ENCODE measurements at places on chromosomes 16 and 17. TPM values are rescaled to one million over a fixed set of nuclear protein-coding genes. Genes with fewer than 3 reads are reported as not detected.

DNA sequence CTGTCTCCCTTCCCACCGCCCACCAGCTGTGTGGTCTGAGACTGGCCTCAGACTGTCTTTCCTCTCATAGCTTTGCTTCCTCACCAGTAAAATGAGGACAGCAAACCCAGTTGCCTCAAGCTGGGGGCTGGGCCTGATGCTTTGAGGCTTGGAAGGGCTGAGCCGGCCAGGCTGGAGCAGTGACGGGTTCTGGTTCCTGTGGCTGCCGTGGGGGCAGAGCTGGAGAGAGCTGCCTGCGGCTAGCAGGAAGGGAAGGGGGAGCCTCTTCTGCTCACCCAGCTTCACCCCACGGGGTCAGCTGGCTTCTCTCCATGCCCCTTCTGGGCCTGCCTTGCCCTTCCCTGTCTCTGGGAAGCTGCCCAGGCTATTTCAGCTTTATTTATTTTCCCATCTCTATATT is 23.7 kb downstream of the LASP1 start:
- H3K27me3 ChIP-seq, result no peaks in the 10 kb centered on the region
- peaks cover 43% of the 10 kb centered on the region for H3K36me3 ChIP-seq
- H3K4me3 ChIP-seq, result no peak overlapping the region
- H3K4me1 ChIP-seq, result peaks cover 90% of the 10 kb centered on the region
- peak; percentile 28 for DNase-seq

DNA sequence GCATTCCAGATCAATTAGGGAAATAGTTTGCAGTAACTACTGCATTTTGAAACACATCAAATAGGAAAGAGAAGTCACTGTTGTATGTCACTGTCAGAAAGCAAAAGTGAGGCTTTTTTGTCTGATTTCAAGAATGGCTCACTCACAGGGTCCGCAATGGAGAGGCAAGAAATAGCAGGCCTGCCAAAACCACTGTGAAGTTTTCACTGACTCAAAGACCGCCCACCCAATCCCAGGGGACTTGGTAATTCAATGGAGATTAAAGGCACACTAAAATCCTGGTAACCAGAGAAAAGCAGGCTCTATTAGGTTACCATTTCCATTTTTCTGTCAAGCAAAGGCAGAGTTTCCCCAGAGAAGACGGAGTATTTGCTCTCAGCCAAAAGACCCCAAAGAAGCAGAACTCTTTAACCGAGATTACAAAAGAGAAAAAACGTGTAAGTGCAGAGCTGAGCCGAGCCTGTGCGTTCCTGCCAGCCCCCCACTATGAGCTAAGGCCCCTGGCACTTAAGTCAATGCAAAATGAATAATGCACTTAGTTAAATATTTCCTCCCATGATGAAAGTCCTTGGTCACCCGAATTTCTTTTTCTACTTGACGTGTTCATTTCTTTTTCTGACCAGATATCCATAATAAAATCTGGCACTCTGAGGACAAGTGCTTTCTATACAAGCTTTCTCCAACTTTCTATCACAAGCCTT is 57.0 kb downstream of the FOXL1 start:
- peaks cover 57% of the 10 kb centered on the region for H3K27me3 ChIP-seq
- H3K4me3 ChIP-seq, result no peak overlapping the region
- H3K4me1 ChIP-seq, result no peaks in the 10 kb centered on the region
- no peak for DNase-seq

DNA sequence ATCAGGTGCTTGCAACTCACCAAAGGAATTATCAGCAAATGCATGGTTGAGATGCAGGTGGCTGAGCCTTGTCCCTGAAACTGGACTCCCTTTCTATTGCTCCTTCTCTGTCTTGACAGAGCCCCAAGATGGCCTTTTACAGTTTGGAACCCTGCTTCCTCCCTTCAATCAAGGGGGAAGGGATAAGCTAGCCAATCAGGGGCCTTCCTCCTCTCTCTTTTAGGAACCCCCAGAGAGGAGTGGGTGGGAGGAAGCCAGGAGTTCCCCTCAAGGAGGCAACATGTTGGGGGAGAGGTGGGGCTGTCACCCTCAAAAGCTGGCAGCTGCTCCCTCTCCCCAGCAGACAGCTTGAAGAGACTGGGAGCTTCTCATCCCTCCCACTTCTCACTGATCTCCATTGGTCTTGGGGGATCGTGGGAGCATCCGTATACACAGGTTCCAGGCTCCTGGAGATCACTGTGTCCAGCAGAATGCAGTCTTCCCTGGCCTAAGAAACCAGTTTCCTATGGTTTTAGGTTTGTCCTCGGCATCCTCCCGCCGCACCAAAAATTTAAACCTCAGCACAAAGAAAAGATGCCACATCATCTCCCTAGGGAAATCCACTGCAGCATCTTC is 7.2 kb downstream of the RASL10B start:
- no peak overlapping the region for H3K27ac ChIP-seq
- H3K4me1 ChIP-seq, result peaks cover 5% of the 10 kb centered on the region
- peaks cover 4% of the 10 kb centered on the region for H3K27me3 ChIP-seq
- no peaks in the 10 kb centered on the region for H3K36me3 ChIP-seq
- no peak for DNase-seq
- H3K4me3 ChIP-seq, result no peak overlapping the region

DNA sequence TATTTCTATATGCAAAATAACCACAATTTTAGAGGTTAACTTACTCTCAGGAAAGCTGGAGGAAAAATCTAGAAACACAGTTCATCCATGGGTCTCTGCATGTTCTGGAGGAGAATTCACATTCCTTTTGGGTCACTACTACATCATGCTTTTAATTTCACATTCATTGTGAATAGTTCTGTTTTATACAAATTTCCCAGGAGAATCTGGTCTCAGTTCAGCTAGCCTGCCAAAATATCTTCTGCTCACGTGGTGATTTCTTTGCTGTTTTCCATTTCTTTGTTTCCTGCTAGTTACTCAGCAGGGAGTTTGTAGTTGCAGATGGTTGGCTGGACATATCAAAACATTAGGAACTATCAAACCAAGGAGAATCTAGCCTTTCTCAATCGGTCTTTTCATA is at the start of gene ABCA9:
TSS of gene ABCA9 (minus strand) at position 106 of the 400 bp plus-strand sequence. CDS start 9,801 bp downstream, outside the sequence.
- no peaks in the 10 kb centered on the region for H3K36me3 ChIP-seq
- no peaks in the 10 kb centered on the region for H3K4me1 ChIP-seq
- H3K27me3 ChIP-seq, result no peaks in the 10 kb centered on the region
- no peak within 1 kb of the TSS for H3K27ac ChIP-seq
- DNase-seq, result peak; percentile 81

DNA sequence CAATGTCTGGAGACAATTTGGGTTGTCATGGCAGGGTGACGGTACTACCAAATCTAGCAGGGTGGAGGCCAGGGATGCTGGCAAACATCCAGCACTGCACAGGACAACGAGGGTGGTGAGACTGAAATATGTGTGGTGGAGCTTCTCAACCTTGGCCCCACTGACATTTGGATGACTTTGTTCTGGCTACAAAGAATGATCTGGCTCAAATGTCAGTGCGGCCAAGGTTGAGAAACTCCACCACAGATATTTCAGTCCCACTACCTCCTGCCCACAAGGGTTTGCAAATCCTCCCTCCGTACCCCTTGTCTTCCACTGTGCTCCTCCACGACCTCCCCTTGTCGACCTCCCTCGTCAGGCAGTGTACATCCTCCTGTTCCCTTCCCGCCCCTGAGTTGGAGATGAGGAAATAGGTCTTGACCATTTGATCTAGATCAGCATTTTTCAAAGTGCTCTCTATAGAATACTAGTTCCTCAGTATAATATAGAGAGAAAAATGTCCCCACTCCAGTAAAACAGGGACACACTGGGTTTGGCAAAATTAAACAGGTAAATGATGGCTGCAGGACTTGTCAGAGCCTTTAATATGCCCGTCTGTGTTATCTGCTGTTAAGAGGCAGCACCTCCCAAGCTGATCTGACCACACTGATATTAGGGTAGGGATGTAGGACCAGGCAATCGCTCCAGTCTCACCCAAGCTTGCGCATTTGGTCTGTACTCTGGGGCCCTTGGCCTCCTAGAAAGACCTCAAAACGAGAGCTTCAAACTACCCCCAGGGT is 6.8 kb downstream of the OSGIN1 start:
- H3K4me3 ChIP-seq, result no peak overlapping the region
- H3K27me3 ChIP-seq, result no peaks in the 10 kb centered on the region
- H3K36me3 ChIP-seq, result peaks cover 77% of the 10 kb centered on the region
- no peak overlapping the region for H3K27ac ChIP-seq
- H3K4me1 ChIP-seq, result peaks cover 21% of the 10 kb centered on the region
- DNase-seq, result no peak

DNA sequence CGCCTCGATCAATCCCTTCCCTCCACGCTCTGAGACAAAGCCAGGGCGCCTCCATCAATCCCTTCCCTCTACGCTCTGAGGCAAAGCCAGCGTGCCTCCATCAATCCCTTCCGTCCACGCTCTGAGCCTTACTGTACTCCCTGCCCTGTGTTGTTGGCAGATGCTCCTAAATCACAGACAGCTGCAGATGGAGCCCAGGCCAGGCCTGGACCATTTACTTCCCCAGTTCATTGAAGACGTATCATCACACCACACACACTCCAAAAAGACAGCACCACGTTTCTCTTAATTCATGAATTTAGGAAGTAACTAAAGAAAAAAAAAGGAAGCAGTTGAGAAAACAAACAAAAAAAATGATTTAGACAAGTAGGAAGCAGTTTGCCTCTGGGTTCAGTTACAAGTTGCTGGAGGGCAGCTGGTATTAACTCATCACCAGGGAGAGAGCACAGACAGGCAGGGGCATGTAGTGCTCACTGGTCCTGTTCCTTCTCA is 7.4 kb upstream of the CD300LD start:
- H3K4me1 ChIP-seq, result peaks cover 5% of the 10 kb centered on the region
- H3K4me3 ChIP-seq, result no peak overlapping the region
- H3K27me3 ChIP-seq, result peaks cover 12% of the 10 kb centered on the region
- no peak overlapping the region for H3K27ac ChIP-seq
- no peak for DNase-seq

CIBAR2 gene
- polyA plus RNA-seq, result 1.5 TPM

DNA sequence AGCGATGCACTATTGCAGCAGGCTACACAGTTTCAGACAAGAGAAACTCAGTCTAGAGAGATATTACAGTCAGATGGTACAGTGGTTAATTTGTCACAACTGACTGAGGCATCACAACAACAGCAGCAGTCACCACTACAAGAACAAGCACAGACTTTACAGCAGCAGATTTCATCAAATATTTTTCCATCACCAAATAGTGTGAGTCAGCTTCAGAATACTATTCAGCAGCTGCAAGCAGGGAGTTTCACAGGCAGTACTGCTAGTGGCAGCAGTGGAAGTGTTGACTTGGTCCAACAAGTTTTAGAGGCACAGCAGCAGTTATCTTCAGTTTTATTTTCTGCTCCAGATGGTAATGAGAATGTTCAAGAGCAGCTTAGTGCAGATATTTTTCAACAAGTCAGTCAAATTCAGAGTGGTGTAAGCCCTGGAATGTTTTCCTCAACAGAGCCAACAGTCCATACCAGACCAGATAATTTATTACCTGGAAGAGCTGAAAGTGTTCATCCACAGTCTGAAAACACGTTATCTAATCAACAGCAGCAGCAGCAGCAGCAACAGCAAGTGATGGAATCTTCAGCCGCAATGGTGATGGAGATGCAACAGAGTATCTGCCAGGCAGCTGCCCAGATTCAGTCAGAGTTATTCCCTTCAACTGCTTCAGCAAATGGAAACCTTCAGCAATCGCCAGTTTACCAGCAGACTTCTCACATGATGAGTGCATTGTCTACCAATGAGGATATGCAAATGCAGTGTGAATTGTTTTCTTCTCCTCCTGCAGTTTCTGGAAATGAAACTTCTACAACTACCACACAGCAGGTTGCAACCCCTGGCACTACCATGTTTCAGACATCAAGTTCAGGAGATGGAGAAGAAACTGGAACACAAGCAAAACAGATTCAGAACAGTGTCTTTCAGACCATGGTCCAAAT is 34.1 kb downstream of the NQO1 start:
- H3K4me1 ChIP-seq, result no peaks in the 10 kb centered on the region
- no peak overlapping the region for H3K4me3 ChIP-seq
- no peaks in the 10 kb centered on the region for H3K27me3 ChIP-seq
- peaks cover 83% of the 10 kb centered on the region for H3K36me3 ChIP-seq
- no peak overlapping the region for H3K27ac ChIP-seq

- no peaks in the 10 kb centered on the region for H3K36me3 ChIP-seq
- no peak for DNase-seq
- no peak overlapping the region for H3K4me3 ChIP-seq
- no peaks in the 10 kb centered on the region for H3K4me1 ChIP-seq
- H3K27me3 ChIP-seq, result no peaks in the 10 kb centered on the region
Observed at GRCh38 chr17:22337467-22337866, 645.1 kb downstream of the KCNJ18 start.

GPS1 gene
- 103 TPM for polyA plus RNA-seq

DNA sequence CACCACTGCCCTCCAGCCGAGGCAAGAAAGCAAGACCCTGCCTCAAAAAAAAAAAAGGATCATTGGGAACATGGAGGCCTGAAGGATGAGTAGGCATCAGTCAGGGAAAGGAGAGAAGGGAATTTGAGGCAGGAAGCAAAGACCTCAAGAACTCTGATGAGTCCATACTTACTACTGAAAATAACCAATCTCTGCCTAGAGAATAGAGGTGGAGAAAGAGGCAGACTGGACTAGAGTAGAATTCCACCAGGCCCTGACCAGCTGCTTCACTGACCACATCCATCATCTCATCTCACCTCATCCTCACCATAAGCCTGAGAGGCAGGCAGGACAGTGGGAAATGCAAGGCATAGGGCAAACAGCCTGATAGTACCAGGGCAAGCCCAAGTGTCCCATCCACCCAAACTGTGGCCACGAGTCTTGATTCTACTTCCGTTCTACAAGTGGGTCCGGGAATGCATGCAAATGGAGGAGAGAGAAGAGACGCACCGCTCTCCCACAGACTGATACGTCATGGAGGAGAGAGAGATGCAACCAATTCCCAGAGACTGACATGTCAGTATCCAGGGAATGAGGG is 17.1 kb downstream of the ANKRD11 start:
- peaks cover 96% of the 10 kb centered on the region for H3K4me1 ChIP-seq
- H3K4me3 ChIP-seq, result no peak overlapping the region

DNA sequence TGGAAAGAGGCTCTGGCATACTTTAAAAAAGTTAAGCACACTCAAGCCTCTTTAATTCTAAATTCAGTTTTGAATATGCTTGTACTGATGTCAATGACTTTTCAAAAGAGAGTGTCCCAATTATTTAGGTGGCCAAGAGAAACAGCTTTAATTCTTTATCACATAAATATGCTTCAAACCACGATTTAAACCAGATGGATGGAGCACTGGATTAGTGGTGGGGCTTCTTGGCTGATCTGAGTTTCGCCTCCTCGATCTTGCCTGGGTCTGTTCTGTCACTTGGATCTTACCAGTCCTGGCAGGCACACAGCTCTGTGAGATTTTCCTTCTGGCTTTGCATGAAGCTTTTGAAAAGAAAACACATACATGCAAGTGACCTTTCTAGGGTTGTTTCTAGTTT is 467.8 kb downstream of the MAF start:
- H3K27ac ChIP-seq, result peak overlapping the region; percentile 6
- DNase-seq, result peak; percentile 86
- no peak overlapping the region for H3K4me3 ChIP-seq
- H3K36me3 ChIP-seq, result no peaks in the 10 kb centered on the region
